NCI-H2107 (cell line): ENCODE measurements at places on chromosomes 3 and 15.

- DNase-seq, result no peak
These were observed 335.6 kb downstream of the NLGN1 start for GRCh38 chr3:173733029-173733652.

- no peak for DNase-seq
These were observed 51.8 kb upstream of the CCDC54 start for GRCh38 chr3:107325446-107325845.

- no peak for DNase-seq
These were observed 87.0 kb downstream of the CFAP44 start for GRCh38 chr3:113354307-113354706.

DNA sequence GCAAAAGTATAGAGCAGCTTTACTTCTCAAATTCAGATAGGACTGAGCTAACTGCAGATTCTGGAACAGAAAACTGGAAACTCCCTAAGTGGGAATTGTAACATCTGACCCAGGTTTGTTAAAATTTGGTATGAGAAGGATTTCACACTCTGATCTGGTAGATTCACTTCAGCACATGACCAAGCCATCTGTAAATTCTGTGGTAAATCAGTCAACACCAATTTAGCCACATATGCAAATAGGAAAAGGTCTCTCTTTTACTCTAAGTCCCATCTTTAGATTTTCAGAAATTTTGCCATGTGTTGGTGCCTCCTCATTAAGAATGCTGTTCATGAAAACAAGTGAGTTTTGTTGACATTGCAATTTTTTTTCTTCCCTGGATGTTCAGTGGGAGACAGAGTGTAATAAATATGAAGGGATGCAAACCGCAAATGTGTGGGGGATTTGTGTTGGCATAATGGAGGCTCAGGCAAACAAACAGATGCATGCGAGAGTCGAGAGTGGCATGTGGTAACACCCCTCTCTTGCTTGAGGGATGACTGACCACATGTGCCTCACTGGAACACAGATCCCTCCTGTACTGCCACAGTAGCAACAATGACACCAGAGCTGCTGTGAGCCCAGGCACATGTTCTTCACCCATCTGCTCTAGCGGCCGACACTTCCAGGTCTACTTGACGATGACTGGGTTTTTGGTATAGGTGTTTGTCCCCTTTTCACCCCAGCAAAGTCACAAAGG lies 146.6 kb downstream of the FEZF2 start:
- no peak for DNase-seq

GRCh38 chr3:156664831-156665178 lies 9.6 kb upstream of the TIPARP start:
- no peak for DNase-seq
